Renal pelvis (tissue), 12 donors: ENCODE measurements at places on chromosomes 12 and 14.

DNA sequence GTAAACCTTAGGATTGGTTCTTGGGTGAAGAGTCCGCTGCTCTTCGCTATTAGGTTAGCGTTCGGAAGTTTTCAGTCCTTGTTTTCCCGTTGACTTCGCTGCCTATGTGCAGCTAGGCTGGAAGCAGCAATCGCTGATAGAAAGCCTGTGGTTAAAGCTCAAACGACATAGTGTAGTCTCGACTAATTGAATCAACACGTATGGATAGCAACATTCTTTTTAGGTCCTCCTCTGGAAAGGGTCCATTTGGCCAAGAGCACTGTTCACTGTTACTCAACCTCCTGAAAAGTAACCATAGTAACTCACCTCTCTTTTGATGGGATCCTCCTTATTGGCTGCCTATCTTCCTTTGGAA, 355.5 kb downstream of the SNAPC1 start:
- no peak for DNase-seq

DNA sequence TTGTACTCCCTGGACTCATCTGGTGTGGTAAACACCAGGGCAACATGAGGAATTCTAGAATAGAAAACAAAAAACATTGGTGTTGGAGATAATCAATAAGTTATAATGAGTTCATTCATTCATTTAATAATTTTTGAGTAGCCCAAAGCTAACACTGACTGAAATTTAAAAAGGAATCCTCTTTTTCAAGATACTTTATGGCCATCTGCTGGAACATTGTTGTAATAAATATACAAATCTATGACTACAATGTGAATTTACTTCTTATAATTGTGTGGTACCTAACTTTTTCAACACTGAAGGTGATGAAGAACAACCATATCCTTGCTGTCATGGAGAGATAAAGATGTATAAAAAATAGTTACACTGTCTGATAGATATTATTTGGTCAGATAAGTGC, 687.3 kb upstream of the MIS18BP1 start:
- DNase-seq, result no peak

- no peak for DNase-seq
These were observed 96.2 kb upstream of the USP15 start for GRCh38 chr12:62164036-62164435.

GRCh38 chr12:96106137-96106536, 70.8 kb upstream of the LTA4H start:
- no peak for DNase-seq

DNA sequence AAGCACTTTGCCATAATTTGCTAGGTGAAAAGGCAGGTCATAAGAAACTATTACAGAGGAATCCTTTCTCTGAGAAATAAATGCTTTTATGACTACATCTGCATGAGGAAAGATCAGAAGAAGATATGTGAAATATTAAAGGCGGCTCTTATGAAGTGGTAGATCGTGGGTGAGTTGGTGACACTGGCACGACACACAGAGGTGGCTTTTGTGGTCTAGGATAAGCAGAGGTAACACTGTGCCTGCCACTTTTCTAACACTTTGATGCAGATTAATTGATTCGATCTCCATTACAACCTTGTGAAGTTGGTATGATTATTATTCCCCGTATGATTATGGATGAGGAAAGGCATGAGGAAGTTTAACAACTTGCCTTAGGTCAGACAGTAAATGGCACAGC, 60.0 kb upstream of the ELK3 start:
- no peak for DNase-seq

GRCh38 chr14:51386411-51386810, 146.4 kb downstream of the TMX1 start:
- DNase-seq, result no peak

DNA sequence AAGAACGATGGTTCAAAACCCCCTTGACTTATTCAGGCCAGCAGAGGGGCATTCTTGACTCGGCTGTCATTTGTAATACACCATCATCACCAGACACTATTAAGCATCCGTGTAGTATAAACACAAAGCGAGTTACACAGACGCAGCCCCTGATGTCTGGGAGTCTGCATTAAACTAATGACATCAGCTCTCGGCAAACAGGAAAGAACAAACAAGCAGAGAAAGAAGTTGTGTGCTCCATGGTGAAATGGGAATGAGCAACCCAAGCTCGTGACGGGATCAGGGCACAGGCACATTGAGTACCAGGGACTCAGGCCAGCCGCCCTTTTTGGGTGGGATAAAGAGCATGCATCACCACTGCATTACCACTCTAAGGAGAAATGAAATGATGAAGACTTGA, 460.1 kb downstream of the MED13L start:
- no peak for DNase-seq

DNA sequence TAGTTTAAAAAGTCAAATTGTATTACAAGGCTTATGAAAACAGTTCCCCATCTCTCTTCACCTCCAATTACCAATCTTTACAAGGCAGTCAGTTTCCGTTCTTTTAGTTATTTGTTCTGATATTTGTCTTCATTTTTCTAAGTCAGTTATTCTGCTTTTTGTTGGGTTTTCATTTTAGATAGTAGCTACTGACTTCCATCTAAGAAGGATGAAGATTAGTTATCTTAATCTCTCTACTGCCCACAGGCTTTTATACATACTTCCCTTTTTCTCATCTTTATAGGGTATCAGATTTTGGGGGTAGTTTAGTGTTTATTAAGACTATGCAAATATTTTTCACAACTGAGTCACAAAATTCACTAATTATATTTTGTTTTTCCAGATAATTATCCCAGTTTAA, 38.4 kb downstream of the FRS2 start:
- DNase-seq, result no peak

GRCh38 chr12:94445662-94446061, 14.0 kb downstream of the CEP83 start:
- DNase-seq, result no peak

DNA sequence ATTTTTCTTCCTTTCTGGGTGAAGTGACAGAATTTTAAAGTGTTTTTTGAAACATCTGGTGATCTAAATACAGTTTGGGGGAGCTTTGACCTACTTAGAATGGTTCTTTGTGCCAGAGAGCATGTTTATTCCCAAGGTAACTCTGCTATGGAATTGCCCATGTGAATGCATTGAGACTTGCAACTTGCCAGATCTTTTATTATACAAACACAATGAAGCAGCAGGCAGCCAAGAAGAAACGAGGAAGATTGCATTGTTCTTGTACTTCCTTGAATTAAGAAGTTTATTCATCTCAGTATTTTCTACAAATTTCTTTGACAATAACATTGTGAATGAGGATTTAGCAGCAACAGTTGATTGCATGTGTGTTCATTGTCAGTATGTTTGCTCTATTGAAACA, 55.5 kb downstream of the FGD4 start:
- DNase-seq, result no peak

- DNase-seq, result no peak
These were observed 37.1 kb downstream of the NID2 start for GRCh38 chr14:52031781-52032180.

DNA sequence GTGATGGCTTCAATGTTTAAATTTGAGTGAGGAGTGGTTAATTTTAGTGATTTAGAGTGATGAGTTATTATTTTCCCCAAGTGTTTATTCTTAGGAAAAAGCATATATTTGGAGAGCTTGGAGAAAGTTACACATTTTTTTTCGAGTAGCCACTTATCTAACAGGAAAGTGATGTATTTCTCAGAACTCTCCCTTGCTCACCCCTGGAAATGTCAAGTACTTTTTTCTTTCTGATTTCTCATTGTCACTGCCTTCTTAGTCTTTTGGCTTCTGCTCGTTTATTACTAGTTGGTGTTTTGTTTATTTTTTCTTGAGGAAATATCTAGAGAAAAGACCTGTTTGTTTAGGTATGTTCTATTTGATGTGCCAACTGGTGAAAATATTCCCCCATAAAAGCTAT, 58.8 kb downstream of the AEBP2 start:
- no peak for DNase-seq

GRCh38 chr12:29159661-29160060, 10.6 kb downstream of the FAR2 start:
- DNase-seq, result no peak

DNA sequence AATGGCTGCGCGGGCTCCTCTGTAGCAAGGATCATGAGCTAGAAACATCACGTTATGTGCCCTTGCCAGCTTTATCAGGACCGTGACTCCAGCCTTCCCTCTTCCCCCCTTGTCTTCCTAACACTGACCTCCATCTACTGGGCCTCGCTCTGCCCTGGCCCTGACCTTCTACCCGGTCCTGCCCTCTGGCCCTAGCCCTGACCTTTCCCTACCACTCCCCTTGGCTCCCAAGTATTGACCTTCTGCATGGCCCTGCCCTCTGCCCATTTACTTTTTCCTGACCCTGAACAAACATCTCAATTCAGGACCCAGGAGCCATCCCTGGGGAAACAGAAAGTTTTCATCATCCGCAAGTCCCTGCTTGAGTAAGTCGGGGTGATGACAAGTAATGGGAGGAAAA, 2.0 kb downstream of the SOAT2 start:
- no peak for DNase-seq

- DNase-seq, result no peak
These were observed 52.2 kb downstream of the PDE3A start for GRCh38 chr12:20420557-20420956.

GRCh38 chr12:94225947-94226630, 77.7 kb downstream of the PLXNC1 start:
- DNase-seq, result no peak

GRCh38 chr12:6607751-6608591, 792 bp upstream of the CHD4 start:
- DNase-seq, result peak; percentile 76

DNA sequence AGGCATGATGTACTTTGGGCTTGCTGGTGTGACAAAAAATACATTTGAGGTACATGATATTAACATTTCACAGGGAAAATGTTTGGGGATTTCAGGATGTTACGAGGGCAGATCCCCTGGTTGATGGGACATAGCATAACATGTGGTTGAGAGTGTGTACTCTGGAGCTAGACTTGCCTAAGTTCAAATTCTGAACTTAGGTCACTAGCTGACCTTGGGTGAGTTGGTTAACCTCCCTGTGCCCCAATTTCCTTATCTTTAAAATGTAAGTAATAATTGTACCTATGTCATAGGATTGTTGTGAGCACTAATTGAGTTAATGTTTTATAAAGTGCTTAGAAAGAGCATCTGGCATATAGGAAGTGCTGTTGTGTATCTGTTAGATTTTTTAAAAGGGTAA, 64.7 kb upstream of the ATF1 start:
- DNase-seq, result no peak

DNA sequence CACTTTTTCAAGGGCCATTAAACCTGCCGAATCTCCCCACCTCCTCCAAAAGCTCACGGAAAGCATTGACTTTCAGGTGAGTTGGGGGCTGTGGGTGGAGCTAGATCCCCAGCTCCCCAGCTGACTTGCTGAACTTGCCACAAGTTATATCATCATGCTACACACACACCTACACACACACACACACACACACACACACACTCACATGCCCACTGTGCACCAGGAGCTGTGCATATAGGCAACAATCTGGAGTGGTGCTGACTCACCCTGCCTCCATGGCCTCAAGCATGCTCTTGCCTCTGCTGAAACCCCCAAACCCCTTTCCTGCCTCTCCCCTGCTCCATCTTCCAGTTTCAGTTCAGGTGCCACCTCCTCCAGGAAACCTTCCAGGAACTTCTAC, 26.1 kb downstream of the SERPINA3 start:
- no peak for DNase-seq

GRCh38 chr12:93539821-93540220, 32.7 kb upstream of the SOCS2 start:
- no peak for DNase-seq

- no peak for DNase-seq
These were observed 146.3 kb upstream of the CNOT2 start for GRCh38 chr12:70096759-70097410.

DNA sequence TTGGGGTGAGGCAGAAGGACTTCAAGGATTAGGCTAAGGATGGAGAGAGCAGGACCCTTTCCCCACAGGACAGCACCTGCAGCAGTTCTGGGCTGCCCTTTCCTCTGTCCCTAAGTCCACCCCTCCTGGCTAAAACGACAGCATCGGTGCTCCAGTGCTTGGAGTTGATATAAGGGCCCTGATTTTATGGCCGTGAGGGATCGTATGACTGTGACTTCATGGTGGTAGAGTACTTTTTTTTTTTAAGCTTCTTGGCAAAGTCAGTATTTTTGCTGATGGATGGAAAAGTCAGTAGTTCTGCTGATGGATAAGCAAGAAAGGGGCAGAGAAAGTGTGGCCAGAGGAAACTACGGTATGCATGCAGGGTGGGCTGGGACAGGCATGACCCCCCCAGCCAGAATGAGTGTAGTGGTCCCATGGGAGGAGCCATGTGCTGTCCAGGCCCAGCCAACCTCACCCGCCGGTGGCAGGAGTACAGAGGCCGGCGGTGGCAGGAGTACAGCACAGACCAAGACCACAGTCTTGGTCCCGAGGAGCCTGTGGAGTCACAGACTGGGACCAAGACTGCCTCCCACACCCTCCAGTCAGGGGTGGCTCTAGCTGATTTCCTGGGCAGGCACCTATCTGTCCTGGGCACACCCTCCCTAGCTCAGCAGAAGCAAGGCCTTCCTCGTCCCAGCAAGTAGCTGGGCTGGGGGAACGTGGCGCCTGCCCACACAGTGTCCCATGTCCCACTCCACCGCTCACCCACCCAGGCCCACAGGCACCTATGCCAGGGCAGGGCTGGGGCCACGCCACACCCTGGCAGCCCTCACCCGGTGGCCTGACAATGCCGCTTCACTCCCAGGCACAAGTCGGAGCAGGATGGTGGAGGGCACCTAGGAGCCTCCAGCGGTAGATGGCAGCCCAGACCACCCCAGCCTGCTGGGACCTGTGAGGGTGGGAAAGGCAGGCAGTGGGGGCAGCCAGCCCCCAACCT, 46.3 kb downstream of the CCDC88C start:
- DNase-seq, result no peak
